ENCODE measurements at places on chromosomes 5 and 9.

- DNase-seq: no peak
Observed at GRCh38 chr5:133400120-133400519, 212.2 kb downstream of the FSTL4 start.

DNA sequence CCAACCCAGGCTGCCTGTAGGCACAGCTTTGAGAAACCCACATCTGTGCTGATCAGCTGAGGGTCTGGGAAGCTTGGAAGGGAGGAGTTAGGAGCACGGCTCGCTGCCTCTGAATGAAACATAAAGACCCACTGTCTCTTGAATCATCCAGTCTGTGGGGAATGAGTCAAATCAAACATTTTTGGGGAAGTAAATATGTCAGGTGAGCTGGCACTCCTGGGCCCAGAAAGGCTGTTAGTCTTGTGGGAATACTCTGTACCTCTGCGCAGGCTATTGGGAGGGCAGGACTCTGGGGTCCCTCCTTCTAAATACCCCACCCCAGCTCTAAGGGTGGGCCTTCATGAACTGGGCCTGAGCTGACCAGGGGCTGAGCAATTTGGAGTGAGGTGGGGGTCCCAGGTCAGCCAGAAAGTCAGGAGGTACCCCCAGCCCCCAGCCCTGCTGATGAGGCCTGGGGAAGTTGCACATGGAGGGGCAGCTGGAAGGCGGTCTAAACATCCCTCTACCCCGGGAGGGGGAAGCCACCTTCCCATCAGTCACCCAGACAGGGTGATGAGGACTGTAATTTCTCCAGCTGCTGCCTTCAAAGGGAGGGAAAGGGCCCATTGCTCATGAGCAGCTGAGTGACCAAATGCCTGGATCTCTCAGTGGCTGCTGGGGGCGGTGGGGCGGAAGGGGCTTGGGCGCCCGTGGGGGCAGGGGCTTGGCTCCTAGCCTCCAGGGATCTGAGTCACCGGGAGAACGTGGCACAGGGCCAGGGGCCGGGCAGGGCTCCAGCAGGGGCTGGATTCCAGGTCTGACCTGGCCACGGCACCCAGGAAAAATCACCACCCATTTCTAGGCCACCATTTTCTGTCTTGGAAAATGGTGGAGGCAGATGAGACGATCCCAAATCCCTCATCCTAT lies 10.8 kb downstream of the FIBCD1 start:
- no peak for DNase-seq

DNA sequence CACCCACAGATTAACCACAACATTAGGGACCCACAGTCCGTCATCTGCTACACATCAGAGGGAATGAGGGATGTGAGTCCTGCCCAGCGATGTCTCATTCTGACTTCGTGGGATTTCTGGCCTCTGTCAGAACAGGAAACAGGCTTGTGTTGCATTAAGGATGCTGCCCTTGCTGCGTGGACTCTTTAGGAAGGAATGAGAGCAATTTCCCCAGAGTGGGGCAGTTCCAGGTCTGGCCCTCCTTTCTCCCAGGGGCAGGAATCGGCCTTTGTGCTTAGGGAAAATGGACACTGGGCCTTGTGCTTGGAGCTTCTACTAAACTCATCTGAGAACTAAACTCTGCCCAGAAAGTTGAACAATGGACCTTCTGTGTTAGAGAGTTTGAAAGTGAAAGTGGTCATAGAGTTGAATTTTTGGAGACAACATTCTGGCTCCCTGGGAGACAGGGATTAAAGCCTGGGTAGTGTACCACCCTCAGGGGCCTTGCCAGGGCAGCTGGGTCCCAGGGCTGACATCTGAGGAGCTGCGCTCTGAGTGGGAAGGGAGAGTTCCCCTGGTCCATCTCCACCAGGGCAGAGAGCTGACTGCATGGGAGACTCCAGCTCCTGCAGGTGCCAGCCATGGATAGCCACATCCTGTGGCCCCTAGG lies 37.8 kb upstream of the S1PR3 start:
- no peak for DNase-seq

GRCh38 chr5:100731768-100732167 lies 171.3 kb downstream of the ST8SIA4 start:
- no peak for DNase-seq

DNA sequence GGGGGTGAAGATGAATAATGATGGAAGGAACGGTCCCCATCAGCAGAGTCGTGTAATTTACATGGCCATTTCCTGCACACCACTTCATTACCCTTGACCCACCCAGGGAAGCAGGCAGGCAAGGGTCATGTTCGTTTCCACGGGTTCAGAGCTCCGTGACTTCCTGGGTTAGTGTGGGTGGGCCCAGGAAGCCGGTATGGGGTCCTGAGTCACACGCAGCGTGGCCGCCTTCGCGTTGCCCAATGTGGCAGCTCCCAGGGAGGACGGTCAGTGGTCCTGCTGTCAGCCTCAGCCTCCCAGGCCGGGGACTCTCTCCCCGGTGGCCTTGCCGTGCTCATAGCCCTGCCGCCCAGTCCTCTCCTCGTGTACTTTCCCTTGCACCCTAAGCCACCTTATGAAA lies 5.1 kb upstream of the TERT start:
- no peak for DNase-seq

- DNase-seq: no peak
Observed at GRCh38 chr9:114919611-114920010, 10.8 kb downstream of the TNFSF8 start.

GRCh38 chr5:130541617-130542221 lies 623.3 kb downstream of the HINT1 start:
- no peak for DNase-seq

- no peak for DNase-seq
Observed at GRCh38 chr9:119086590-119086989, 282.6 kb downstream of the BRINP1 start.

- no peak for DNase-seq
Observed at GRCh38 chr5:56561-57290, 35.2 kb upstream of the PLEKHG4B start.

GRCh38 chr5:94694671-94695070 lies 76.2 kb downstream of the SLF1 start:
- no peak for DNase-seq

DNA sequence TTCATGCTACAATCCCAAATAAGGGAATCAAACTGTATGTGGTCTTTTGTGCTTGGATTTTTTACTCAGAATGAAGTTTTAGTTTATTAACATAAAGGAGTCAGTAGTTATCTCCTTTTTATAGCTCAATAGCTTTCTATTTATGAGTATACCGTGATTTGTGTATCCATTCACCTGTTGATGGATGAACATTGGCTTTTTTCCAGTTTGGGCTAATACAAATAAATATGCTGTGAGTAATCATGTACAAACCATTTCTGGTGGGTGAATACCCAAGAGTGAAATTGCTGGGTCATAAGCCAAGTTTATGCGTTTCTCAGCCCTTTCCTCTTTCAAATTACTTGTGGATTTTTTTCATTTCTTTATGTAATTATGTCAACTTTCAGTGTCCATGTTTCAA lies 395.3 kb downstream of the OSTF1 start:
- DNase-seq: no peak

DNA sequence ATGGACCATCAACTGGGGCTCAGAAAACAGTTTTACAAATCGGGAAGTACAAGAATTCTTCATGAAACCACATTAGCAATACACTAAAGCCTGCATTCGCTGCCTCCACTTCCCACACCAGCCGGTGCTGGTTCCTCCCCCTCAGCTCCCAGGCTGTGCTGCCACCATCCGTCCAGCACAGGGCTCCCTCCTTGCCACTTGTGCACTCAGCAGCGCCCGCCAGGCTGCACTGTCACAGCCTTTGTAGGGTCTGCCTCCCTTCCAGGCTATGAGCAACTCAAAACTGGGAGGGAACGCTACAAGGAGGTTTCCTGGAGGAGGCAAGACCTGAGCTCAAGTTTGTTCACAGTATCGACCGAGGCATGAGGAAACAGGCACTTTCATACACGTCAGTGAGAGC lies 7.7 kb downstream of the MAPK9 start:
- DNase-seq: no peak

- no peak for DNase-seq
Observed at GRCh38 chr5:156669416-156669815, 180.7 kb upstream of the PPP1R2B start.

GRCh38 chr5:36363101-36363500 lies 61.4 kb upstream of the RANBP3L start:
- DNase-seq: no peak

GRCh38 chr9:31027678-31028077 lies 1356.8 kb upstream of the ACO1 start:
- no peak for DNase-seq

DNA sequence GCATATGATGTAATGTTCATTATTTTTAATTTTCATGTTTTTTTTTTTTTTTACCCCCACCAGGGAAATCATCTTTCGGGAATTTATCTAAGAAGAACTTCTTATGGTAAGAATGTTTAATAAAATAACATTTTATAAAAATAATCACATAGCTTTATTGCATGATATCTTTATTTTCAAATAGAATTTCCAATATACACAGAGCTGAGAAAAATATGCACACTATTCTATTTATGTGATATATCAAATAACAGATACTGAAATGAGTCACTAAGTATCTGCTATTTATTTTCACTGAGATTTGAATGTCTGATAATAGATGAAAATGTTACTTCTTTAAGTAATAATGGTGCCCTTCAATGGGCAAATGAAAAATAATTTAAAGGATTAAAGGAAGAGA lies 1217.3 kb downstream of the MAT2B start:
- no peak for DNase-seq

GRCh38 chr5:114402206-114402605 lies 40.3 kb downstream of the KCNN2 start:
- no peak for DNase-seq

- no peak for DNase-seq
Observed at GRCh38 chr5:32223972-32224609, 50.0 kb upstream of the GOLPH3 start.

GRCh38 chr9:77598991-77599390 lies 49.1 kb downstream of the GNA14 start:
- no peak for DNase-seq

DNA sequence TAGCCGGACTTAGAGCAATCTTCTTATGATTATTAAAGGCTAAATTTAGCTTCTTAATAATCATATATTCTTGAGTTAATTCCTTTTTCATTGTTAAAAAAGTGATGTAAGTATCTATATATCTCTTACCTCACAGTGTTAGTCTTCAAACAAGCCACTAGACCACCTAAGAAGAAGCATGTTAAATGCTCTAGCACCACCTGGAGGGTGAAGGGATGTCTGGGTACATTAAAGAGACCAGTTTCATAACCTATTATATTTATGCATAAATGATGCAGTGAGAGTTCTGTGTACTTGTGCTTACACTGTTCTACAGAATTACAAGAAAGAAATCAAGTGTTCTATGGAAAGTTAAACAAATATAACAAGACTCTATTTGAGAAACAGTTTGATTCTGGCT lies 55.9 kb upstream of the SLCO6A1 start:
- no peak for DNase-seq

DNA sequence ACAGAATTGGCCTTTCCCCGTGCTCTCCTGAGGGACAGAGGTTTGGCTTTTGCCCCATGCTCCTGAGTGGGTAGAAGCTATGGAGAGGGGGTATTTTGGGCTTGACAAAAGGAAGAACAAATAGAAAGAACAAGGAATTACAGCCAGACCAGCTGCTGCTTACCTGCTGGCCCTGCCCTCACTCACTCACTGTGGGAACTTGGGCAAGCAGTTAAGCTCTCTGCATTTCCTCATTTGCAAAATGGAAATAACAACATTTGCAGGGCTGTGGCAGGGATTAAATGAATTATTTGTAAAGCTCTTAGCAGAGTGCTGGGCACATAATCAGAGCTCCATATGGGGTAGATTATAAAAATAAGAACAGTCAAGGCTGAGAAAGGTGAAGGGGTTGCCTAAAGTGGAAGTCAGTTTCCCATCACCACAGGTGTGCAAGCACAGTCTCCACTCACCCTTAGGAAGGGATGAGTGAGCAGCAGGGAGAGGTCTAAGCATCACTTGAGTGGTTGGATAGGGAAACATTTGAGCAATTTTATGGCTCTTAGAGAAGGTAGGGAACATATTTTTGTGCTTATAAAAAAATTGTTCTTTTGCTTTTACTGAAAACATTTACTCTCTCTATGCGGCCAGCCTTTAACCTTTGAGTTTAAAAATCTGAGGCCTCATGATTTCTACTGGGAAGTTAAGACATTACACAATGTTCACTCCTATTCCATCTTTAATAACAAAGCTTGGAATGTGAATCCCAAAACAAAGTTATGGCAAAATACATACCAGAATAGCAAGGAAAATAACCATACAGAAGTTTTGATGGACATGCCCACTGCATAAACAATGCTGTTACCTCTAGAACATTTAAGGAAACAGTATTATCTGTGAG lies 42.8 kb upstream of the LHFPL2 start:
- no peak for DNase-seq

GRCh38 chr5:145854651-145855258 lies 18.1 kb downstream of the GRXCR2 start:
- no peak for DNase-seq

- no peak for DNase-seq
Observed at GRCh38 chr5:38184627-38185026, 73.7 kb upstream of the EGFLAM start.

GRCh38 chr9:127038531-127038930 lies 83.9 kb downstream of the ANGPTL2 start:
- no peak for DNase-seq

DNA sequence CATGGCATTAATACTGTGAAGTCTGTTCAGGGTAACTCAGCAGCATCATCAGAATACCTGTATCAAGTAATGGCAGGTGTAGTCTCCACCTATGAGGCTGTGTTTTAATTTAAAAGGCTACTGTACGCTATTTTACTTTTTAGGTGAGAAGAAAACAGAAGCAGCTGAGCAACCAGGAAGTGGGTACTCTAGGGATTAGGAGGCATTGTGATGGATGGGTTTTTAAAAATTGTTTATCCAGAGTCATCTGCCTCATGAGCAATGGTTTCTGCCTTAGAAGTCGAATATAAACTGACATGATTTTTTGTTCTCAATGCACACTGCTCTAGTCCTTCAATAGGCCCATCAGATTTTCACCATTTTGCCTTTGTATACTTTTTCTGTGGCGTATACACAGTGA lies 42.6 kb downstream of the PSIP1 start:
- no peak for DNase-seq

- DNase-seq: no peak
Observed at GRCh38 chr9:89806371-89807100, 201.7 kb downstream of the GADD45G start.

DNA sequence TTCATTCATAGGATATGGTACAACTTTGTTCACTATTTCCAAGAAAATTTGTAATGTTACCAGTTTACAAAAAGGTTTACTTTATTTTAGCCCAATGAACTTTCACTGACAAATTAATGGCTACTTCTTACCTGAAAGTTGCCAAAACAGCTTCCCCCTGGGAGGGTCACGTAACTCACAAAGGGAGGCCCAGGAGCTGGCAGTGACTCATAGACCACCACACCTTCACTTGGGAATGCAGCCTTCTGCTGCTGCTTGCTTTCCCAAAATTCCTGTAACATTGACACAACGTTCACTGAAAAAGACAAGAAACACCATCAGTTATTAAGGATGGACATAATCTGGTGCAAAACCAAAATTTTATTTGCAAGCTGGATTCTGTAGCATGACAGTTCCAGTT lies 18.1 kb downstream of the LIX1 start:
- DNase-seq: no peak

GRCh38 chr9:117088786-117089185 lies 326.1 kb downstream of the ASTN2 start:
- DNase-seq: no peak

- no peak for DNase-seq
Observed at GRCh38 chr5:38403877-38404635, 145.7 kb downstream of the EGFLAM start.

GRCh38 chr5:171249460-171249859 lies 59.6 kb upstream of the TLX3 start:
- no peak for DNase-seq

- no peak for DNase-seq
Observed at GRCh38 chr5:176491101-176491502, 42.9 kb downstream of the FAF2 start.

Measured in NCI-H2107 (cell line).